ENCODE measurements at places on chromosomes 2 and 18.

DNA sequence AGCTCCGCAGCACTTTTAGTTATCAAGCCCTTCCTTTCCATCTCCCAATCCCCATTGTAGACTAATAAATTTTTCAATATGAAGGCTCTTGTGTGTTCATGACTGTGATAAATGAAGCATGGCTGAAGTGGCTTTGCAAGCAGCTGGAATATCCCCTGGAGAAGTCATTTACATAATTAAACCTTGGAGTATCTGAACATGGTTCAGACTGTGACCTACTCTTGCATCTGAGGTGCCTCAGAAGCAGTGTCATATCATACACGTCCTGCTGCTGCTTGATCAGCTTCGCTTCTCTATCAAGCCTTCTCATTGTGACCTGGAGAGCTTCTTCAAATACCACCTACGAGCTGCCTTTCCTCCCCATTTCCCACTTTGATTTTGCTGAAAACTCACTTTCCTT lies 48.4 kb upstream of the ZNF397 start:
- DNase-seq, result no peak

DNA sequence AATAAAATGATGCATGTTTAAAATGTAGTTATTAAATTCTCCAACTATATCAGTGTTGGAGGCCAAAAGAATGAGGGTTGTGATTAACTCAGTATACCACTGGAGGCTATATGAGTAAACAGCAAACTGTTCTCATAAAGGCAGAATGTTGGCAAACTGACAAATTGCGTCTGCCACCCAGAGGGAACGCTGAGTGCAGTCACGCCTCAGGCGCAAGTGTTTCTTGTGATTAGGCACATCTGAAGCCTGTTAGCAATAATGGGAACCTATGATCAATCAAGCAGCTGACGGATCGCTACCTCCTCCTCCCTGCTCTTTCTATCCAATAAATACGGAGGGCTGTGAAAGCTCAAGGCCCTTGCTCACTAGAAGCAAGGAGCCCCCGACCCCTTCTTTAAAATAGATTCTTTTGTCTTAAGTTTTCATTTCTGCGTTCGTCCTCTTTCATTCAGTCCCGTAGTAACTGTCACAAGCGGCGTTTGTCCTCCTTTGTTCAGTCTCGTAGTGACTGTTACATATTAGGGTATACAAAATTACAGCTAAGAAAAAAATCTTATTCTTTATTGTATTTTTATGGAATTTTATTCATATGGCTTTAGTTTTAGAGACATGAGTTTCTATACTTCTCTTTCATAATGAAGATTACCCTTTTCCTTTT lies 16.3 kb upstream of the RMND5A start:
- DNase-seq, result no peak

DNA sequence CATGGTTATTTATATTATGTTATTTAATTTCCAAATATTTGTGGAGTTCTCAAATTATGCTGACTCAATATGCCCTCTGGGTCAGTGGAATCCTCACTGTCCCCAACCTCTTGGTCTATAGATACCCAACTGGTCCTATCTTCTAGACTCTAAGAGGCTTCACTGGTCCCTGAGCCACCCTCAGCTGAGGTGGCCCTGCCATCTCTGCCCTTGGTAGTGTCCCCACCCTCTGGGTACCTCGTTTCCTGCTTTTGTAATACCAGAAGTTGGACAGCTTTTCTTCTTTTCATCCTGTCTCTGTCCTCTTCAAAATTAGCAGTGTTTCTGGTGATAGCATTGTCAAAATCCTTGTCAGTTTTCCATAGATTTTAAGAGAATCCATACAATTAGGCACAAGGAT lies 11.9 kb downstream of the ZSCAN30 start:
- DNase-seq, result no peak

DNA sequence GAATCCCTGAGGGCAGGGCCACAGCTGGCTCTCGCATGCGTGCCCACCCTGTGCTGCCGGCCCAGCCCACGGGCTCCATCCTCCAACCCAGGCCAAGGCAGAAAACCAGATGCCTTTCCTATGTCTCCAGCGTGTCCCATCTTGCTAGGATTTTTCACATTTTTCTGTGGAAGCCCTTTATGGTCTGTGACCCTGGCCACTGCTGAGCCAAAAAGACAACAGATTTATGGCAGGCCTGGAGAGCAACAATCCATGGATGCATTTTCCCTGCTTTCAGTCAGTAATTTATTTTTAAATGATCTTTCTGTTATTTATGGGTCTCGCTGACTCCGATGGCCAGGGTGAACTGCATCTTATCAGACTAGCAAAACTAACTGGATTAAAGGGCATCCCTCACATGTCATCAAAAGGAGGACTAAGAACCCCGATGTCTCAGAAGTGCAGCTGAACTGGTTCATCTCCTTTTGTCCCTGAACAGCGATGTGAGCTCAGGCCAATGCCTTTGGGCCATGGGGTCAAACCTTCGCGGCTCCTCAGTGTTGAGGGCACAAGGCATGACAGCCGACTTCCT lies 346.0 kb downstream of the CYRIA start:
- no peak for DNase-seq

DNA sequence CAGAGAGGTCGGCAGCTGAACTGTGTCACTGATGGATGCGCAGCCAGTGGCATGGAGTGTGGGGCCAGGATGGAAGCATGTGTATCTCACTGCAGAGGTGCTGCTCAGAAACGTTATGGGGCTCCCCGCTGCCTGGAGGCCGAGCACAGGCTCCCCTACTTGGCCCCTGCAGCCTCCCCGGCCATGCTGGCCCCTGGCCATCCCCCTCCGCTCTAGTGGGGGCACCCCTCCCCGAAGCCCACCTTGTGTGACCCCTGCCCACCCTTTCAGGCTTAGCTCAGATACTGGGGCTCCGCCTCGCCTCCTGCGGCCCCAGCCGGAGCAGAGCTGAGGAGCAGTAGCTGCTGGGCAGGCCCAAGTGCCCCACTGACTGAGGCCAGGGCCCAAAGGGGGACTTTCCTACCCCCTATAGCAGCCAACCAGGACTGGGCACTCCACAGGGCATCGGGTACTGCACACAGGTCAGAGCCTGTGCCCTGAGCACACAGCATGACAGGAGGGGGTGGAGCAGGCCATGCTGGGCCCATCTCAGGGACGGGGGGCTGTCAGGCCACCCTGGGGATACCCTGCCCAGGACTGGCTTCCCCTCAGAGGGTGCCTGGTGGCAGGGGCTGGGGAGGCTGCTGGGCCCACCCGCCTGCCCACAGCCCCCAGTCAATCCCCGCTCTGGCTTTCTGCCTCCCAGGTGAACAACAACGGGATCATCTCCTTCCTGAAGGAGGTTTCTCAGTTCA lies 31.3 kb downstream of the SNED1 start:
- DNase-seq, result no peak

DNA sequence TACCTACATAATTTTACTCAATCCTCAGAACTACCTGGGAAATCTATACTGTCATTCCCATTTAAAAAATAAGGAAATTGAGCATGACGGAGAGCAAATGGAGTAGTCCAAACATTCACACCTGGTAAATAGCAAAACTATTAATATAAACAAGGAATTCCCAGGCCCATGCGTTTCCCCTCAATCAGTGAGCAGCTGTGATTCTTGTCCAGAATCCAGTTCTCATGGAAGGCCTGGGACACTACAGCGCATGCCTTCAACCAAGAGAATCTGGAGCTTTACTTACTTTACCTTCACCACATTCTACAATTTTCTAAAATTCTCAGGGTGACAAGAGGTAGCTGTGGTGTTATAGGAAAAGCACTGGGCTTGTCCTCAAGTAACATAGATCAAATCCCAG lies 259.0 kb downstream of the LRATD1 start:
- no peak for DNase-seq

DNA sequence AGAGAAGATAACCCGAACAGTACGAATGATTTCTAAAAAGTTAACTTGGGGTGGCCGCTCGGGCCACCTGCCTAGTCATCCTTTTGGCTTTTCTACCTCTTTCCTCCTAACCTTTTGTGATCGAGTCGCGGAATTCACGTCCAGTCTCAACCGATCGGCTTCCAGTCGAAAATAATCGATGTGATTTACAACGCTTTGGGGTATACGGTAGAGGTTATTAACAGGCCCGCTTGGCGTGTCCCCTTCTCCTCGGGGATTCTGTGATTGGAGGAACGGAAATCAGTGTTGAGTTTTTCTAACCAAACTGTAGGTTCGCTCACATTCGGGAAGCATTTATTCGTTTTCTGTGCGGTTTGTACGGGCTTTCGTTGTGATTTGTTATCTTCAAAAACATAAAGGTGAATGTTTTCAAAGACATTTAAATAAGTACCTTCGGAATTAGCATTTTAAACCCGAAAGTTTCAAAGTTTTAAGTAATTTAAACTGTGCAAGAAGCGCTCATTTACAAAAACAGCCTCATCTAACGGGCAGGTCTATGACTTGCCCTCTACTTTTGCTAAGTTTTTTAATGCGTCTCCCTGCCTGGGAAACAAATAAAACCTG lies 588 bp upstream of the FOXI3 start:
- DNase-seq, result no peak

DNA sequence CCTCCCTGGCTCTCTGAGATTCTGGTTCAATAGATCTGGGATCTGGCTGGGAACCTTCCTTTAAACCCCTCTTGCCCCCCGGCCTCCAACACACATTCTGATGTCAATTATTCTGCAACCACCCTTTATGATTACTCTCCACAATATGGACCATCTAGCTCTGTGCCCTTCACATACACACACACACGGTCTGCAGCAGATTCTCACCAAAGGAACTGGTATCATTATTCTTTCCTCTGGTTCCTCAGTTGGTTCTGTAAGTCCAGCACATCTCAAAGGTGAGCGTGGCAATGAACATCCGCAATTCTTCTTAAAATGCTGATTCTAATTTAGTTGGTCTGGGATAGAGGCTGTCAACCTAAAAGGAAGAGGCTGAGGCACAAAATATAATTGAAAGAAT lies 2.8 kb upstream of the TMEM163 start:
- DNase-seq, result no peak

- DNase-seq, result no peak
Observed at GRCh38 chr2:201975434-201975833, 58.2 kb upstream of the FZD7 start.

- DNase-seq, result no peak
Observed at GRCh38 chr2:237567276-237568029, 1.1 kb downstream of the PRLH start.

GRCh38 chr18:48050176-48050575 lies 119.7 kb upstream of the SMAD2 start:
- no peak for DNase-seq

GRCh38 chr2:148887350-148888002 lies 12.4 kb downstream of the KIF5C start:
- no peak for DNase-seq

DNA sequence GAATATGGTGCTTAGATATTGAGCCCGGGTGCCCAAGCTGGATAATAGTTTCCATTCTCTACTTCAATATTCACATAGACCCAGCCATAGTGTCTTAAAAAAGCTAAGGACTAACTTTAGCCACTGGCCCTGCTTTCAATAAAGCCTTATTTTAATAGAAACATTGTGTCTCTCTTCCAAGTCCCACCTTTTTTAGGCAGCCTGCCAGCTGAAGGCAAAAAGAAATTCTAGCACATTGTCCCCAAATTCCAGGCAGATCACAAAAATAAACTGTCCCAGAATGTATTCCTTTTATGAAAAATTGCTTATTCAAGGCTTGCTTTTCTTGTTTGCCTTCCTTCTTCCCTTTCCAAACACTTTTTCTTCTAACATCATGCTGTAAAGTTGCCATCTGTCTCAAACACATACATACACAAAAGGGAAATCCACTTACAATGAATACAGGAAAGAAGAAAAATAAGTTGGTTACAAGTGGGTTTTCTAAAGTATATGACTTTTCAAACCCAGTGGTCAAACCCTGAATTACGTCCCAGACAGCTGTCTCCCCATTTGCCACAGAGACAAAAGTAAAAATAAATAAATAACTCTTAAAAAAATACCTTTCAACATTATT lies 778.5 kb downstream of the BCL11A start:
- DNase-seq, result no peak

- DNase-seq, result no peak
Observed at GRCh38 chr2:118940486-118941120, 1.4 kb upstream of the MARCO start.

GRCh38 chr2:227813229-227813561 lies 447 bp upstream of the CCL20 start:
- DNase-seq, result no peak

- DNase-seq, result no peak
Observed at GRCh38 chr2:138012082-138012481, 47.8 kb downstream of the HNMT start.

GRCh38 chr2:168084288-168084687 lies 163.1 kb downstream of the STK39 start:
- no peak for DNase-seq

DNA sequence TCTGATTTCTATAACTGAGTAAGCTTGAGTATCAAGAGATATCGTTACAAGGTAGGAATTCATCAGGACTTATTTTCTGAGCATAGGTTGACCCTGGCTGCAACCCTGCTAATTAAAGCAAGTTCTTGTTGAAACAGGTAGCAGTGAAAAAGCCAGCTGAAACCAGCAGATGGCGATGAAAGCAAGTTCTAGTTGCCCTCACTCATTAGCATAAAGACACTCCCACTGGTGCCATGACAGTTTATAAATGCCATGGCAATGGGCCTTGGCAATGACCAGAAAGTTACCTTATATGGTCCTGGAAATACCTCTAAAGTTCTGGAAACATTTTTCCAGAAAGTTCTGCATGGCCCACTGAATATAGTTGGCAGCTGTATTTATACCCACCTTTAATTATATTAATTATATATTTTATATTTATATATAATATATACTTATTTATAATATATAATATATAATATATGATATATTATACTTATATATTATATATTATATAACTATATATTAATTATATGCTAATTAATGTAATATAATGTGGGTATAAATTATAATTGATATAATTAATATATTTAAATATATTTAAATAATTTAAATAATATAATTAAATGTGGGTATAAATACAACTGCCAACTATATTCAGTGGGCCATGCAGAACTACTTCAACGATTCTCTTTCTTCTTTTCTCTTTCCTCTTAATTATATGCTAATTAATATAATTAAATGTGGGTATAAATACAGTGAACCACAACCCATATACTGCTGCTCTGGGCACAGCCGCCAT lies 188.0 kb downstream of the CDH7 start:
- no peak for DNase-seq

DNA sequence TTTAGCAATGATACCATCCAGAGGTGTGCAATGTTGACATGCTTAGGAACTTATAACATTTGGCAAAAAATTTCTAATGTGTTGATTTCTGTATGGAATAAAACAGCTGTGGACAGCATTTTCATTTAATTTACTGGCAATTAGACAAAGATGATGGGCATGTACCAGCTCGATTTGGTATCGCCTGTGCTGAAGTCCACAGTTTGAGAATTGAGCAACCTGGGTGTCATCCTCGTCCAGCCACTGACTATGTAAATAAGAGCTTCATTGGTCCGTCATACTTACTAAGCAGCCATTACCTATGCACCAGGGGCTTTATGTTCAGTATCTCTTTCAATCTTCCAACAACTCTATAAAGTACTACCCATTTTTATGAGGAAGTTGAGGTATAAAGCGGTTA lies 24.6 kb upstream of the ACAA2 start:
- DNase-seq, result no peak

DNA sequence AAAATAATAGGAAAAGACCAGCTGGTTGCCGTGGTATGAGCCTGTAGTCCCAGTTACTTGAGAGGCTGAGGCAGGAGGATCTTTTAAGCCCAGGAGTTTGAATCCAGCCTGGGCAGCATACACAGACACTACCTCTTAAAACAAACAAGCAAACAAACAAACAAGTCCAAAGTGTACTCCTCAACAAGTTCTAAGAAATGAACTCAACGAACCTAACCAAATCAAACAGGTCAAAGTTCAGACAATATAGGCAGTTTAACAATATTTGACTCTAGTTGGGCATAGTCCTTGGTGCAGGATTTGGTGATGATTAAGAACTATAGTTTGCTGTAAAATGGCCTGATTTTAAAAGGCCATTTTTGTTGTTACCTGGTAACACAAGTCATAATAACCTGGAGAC lies 41.9 kb upstream of the RHOB start:
- no peak for DNase-seq

All from CD4-positive, alpha-beta T cell treated with Interleukin-6 at 100 ng/mL for 8 hours (primary cell).